Small intestine (tissue), 16 donors: ENCODE measurements at places on chromosomes 11 and 22. TPM values are rescaled to one million over a fixed set of nuclear protein-coding genes. Genes with fewer than 3 reads are reported as not detected.
A peak's percentile ranks its signal among the peaks of the same experiment; 100 is the strongest.

- no peak for DNase-seq
- H3K4me3 ChIP-seq, result no peak overlapping the region
- H3K27me3 ChIP-seq, result no peaks in the 10 kb centered on the region
- no peaks in the 10 kb centered on the region for H3K36me3 ChIP-seq
- no peak overlapping the region for H3K27ac ChIP-seq
These were observed 13.2 kb upstream of the APOL6 start for GRCh38 chr22:35634943-35635540.

Gene TECTA
- not detected for polyA plus RNA-seq

DNA sequence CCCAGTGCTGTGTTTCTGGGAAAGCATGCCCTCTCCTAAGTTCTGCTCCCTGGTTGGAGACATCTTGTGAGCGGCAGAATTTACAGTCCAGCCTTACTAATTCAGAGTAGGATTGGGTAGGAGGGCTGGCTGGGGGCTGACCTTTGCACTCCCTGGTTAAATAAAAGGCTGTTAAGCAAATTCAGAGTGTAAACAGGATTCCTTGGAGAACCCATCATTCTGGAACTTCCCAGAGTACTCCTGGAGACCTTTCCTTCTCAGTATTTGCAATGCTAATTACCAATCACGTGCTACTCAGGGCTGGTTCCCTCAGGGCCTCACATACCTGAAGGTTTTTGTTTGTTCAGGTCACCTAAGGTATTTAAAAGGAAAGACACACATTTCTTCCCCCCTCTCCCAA, 340.2 kb downstream of the TBC1D22A start:
- peak; percentile 71 for DNase-seq
- H3K4me1 ChIP-seq, result no peaks in the 10 kb centered on the region
- peaks cover 3% of the 10 kb centered on the region for H3K36me3 ChIP-seq
- H3K27me3 ChIP-seq, result no peaks in the 10 kb centered on the region

- H3K27me3 ChIP-seq, result no peaks in the 10 kb centered on the region
- H3K4me3 ChIP-seq, result no peak overlapping the region
- no peak overlapping the region for H3K27ac ChIP-seq
- DNase-seq, result peak; percentile 38
- H3K4me1 ChIP-seq, result no peaks in the 10 kb centered on the region
- no peaks in the 10 kb centered on the region for H3K36me3 ChIP-seq
These were observed 23.8 kb upstream of the FZD4 start for GRCh38 chr11:86978756-86979608.

- no peaks in the 10 kb centered on the region for H3K36me3 ChIP-seq
- peak; percentile 22 for DNase-seq
- H3K4me3 ChIP-seq, result no peak overlapping the region
- H3K4me1 ChIP-seq, result no peaks in the 10 kb centered on the region
These were observed 363.9 kb downstream of the TMEM135 start for GRCh38 chr11:87401653-87402052.

DNA sequence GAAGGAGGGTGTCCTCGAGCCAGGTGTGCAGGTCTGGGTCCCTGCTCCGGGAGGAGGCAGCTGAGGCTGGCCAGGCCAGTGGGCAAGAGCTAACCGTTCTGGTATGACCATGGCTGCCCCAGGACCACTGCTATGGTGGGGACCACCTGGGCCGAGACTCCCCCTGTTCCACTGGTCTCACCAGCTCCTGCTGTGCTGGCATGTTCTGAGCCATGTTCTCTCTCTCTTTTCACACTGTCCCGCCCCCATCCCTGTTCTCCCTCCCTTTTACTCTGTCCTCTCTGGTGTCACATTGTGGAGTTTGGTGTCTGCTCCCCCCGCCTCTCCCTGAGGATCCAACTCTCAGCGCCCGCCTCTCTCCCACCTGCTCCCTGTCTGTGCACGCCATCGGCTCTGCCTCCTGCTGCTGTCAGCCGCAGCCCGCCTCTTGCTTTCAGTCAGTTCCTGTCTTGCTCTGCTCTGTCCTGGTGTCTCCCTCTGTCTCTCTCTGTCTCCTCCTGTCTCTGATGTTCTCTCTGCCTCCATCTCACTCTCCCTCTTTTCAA, 66.4 kb downstream of the LRRC32 start:
- H3K36me3 ChIP-seq, result no peaks in the 10 kb centered on the region
- H3K27me3 ChIP-seq, result peaks cover 4% of the 10 kb centered on the region
- H3K4me1 ChIP-seq, result peaks cover 11% of the 10 kb centered on the region
- DNase-seq, result no peak
- H3K4me3 ChIP-seq, result no peak overlapping the region
- H3K27ac ChIP-seq, result no peak overlapping the region

Gene LDHAL6A
- not detected for polyA plus RNA-seq

DNA sequence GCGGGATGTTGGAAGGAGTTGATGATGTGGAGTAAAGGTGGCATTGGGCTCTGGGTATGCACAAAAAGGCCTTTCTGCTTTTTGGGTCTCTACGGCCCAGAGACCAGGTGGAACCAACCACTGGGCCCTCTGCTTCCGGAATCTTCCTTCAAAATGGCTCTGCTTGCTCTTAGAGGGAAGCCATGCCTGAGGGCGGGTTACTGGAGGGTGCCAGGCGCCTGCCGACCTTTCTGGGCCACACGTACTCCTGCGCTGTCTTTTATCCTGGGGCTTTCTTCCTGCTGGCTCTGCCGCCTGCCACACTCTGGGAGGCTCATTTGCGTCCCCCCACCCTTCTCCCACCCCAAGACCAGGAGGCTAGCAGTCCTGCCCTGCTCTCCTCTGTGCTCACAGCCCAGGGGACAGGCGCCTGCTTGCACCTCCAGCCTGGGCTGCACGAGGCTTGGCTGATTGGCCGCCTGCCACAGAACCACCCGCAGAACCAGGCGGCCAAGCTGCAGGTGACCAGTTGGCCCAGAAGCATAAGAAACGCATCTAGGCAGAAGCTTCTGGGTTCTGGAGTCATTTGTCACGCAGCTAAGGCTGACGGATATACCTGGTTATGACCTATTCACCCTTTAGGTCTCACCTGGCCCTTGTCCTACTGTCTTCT, 536.9 kb downstream of the TBC1D22A start:
- H3K27ac ChIP-seq, result no peak overlapping the region
- H3K27me3 ChIP-seq, result no peaks in the 10 kb centered on the region
- H3K4me3 ChIP-seq, result no peak overlapping the region

- no peak for DNase-seq
- no peak overlapping the region for H3K27ac ChIP-seq
These were observed 31.3 kb upstream of the IGLL5 start for GRCh38 chr22:22856364-22856763.

- H3K27me3 ChIP-seq, result no peaks in the 10 kb centered on the region
- H3K4me3 ChIP-seq, result no peak overlapping the region
- no peaks in the 10 kb centered on the region for H3K36me3 ChIP-seq
These were observed 205.0 kb downstream of the NELL1 start for GRCh38 chr11:20874358-20874757.

GRCh38 chr11:57742087-57742452, 779 bp downstream of the SELENOH start:
- H3K27ac ChIP-seq, result peak overlapping the region; percentile 97
- H3K4me1 ChIP-seq, result peaks cover 5% of the 10 kb centered on the region
- DNase-seq, result no peak
- no peaks in the 10 kb centered on the region for H3K27me3 ChIP-seq

GRCh38 chr22:35352214-35353111, 28.4 kb upstream of the HMOX1 start:
- DNase-seq, result no peak
- no peaks in the 10 kb centered on the region for H3K36me3 ChIP-seq
- H3K4me1 ChIP-seq, result peaks cover 27% of the 10 kb centered on the region
- H3K4me3 ChIP-seq, result no peak overlapping the region
- H3K27ac ChIP-seq, result no peak overlapping the region
- no peaks in the 10 kb centered on the region for H3K27me3 ChIP-seq

Gene TMEM191C
- 5.8 TPM for polyA plus RNA-seq

Gene SMIM35
- polyA plus RNA-seq, result not detected

Gene BCO2
- 1.1 TPM for polyA plus RNA-seq

DNA sequence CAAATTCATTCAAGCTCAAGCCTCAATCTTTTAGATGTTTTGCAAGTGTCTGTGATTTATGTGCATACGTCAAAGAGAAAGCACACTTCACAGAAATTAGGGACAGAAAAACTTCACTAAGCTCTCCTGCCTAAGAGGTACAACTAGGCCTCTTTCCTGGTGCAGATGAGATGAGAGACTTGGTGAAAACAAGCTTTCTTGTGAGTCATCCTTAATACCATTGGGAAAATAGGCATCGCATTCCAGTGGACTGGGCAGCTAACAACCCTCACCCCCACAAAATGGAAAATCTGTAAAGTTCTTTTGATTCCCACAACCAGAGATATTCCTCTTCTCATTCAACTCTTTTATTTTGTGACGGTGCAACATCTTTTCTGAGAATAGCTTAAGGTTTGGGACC, 1110.4 kb upstream of the CCDC90B start:
- H3K4me1 ChIP-seq, result no peaks in the 10 kb centered on the region
- no peaks in the 10 kb centered on the region for H3K27me3 ChIP-seq
- no peak overlapping the region for H3K27ac ChIP-seq
- H3K4me3 ChIP-seq, result no peak overlapping the region

DNA sequence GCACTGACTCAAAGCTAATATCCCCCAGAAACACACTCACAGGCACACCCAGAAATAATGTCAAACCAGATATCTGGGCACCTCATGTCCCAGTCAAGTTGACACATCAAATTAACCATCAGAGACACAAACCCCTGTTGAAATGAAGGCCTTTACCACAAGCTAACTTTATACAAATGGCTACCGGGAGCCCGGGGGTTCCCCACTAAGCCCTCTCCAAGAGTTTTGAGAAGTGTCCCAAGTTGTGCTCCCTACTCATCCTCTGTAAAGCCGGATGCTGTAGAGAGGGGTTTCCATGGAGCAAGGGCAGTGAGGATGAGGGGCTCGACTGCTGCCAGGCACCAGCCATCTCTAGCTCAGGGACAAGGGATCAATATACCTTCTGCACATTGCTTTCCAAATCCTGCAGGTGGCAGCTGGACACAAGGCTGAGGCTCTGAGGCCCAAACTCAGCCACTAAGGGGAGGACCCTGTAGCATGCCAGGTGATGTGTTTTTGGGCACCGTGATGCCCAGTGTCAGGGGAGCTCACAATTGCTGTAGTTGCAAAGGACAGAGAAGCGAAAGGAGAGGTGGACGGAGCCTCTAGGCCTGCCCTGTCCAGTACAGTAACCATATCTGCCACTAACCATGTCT, 145.7 kb downstream of the TTC17 start:
- peaks cover 4% of the 10 kb centered on the region for H3K4me1 ChIP-seq
- peaks cover 2% of the 10 kb centered on the region for H3K27me3 ChIP-seq
- H3K4me3 ChIP-seq, result no peak overlapping the region
- H3K36me3 ChIP-seq, result no peaks in the 10 kb centered on the region

Gene TRIM51
- not detected for polyA plus RNA-seq

- no peaks in the 10 kb centered on the region for H3K4me1 ChIP-seq
- no peak overlapping the region for H3K4me3 ChIP-seq
- no peak for DNase-seq
- no peak overlapping the region for H3K27ac ChIP-seq
These were observed 74.3 kb downstream of the VPREB1 start for GRCh38 chr22:22318723-22319465.

Gene APOC3
- polyA plus RNA-seq, result 4,196 TPM

- no peak overlapping the region for H3K27ac ChIP-seq
- DNase-seq, result no peak
- H3K4me3 ChIP-seq, result no peak overlapping the region
- no peaks in the 10 kb centered on the region for H3K27me3 ChIP-seq
- no peaks in the 10 kb centered on the region for H3K4me1 ChIP-seq
- no peaks in the 10 kb centered on the region for H3K36me3 ChIP-seq
These were observed 101.4 kb upstream of the ARHGAP42 start for GRCh38 chr11:100585728-100586127.

- DNase-seq, result no peak
- no peak overlapping the region for H3K4me3 ChIP-seq
- H3K27ac ChIP-seq, result no peak overlapping the region
- peaks cover 2% of the 10 kb centered on the region for H3K27me3 ChIP-seq
These were observed 489.4 kb upstream of the CADM1 start for GRCh38 chr11:115993590-115993989.

DNA sequence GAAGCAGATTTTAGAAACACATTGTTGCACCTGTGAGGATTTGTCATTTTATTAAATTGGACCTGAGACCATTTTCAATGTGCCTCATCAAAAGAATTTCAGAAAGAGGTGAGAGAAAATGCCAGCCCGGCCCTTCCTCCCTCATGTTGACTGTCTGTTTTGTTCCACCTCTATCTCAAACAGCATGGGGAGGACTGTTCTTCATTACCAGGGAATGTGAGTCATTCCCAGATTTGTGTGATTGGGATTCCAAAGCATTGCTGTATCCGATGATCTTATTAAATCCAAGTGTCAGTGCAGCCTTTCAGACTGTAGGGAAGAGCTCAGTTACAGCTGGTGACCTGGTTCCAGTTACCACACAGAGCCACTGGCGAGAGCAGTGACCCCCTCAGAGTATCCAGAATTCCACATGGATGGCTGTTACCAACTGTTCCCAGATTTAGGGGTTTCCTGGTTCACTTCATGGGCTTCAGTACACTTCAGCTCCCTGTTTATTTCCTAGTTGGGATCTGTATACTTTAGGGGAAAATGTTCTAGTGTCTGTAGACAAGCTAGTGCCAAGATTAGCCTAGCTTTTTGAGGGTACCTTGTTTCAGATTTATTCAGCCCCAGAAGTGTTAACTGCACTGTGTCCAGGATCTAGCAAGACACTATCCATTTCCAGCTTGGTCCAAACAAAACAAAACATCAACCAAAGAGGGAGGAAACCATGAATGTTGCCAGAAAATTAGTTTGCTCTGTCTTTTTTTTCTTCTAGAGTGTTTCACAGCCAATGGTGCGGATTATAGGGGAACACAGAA, 20.9 kb downstream of the KREMEN1 start:
- DNase-seq, result no peak
- no peak overlapping the region for H3K4me3 ChIP-seq
- no peaks in the 10 kb centered on the region for H3K27me3 ChIP-seq
- H3K36me3 ChIP-seq, result peaks cover 14% of the 10 kb centered on the region
- H3K27ac ChIP-seq, result peak overlapping the region; percentile 20
- peaks cover 6% of the 10 kb centered on the region for H3K4me1 ChIP-seq

- no peaks in the 10 kb centered on the region for H3K27me3 ChIP-seq
- H3K36me3 ChIP-seq, result no peaks in the 10 kb centered on the region
- no peak overlapping the region for H3K27ac ChIP-seq
- no peak overlapping the region for H3K4me3 ChIP-seq
- peak; percentile 37 for DNase-seq
These were observed 47.8 kb downstream of the BRSK2 start for GRCh38 chr11:1437500-1437899.
